A172 (cell line): ENCODE measurements at places on chromosomes 16 and 17. TPM values are rescaled to one million over a fixed set of nuclear protein-coding genes. Genes with fewer than 3 reads are reported as not detected.
A peak's percentile ranks its signal among the peaks of the same experiment; 100 is the strongest.

DNA sequence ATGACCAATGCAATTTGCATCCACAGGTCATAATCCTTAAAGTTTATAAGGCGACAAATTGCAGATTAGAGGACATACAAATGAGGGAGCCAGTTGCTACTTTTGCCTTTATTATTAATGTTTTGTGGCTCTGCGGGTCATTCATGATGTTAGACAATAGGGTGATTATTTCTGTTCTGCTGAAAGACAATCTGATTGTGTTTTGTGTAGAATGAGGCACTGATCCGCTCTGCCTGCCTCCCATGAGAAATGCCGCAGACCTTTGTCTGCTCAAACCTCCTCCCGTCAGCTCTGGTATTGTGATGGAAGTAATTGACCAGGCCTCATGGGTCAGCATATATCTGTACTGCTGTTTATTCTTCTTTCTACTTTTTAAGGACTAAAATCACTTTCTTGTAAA is 224.9 kb downstream of the PRKCA start:
- DNase-seq, result no peak

DNA sequence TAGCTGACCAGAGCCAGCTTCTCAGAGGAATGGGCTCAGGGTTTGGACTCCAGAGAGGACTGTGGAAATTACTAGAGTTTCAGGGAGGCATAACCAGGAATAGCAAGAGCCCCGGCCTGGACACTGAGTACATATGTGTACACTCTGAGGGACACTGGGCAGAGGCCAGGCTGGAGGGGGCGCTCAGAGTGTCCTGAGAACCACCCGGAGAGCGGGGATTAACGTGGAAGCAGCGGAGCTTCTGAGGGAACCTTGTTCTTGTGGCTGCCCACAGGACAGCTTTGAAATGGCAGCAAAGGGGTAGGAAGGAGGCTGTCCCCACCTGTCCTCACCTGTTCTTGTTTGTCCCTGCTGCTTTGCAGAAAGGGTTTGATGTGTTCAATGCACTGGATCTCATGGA is 27.8 kb downstream of the PLCD3 start:
- DNase-seq, result no peak

DNA sequence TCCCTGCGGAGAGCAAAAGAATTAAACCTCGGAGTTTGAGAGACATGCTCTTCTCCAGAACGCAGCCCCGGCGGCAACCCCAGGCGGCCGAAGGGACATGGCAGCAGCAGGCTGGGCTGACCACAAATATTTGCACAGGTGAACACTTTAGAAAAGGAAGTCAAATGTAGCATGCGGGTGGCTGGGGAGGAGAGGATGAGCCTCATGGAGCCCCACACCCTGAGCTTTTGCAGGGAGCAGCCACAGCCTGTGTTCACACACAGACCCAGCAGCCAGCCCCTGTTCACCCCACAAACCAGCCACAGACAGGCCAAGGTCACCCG is 17.8 kb downstream of the HS3ST6 start:
- DNase-seq, result no peak

RUNDC3A gene
- total RNA-seq, result 0.86 TPM in 1 of 2 replicates, not detected in the other

CDRT4 gene
- 0.96 TPM in 1 of 2 replicates, not detected in the other for total RNA-seq

DOC2B gene
- total RNA-seq, result 0.14 TPM in 2 replicates

DNA sequence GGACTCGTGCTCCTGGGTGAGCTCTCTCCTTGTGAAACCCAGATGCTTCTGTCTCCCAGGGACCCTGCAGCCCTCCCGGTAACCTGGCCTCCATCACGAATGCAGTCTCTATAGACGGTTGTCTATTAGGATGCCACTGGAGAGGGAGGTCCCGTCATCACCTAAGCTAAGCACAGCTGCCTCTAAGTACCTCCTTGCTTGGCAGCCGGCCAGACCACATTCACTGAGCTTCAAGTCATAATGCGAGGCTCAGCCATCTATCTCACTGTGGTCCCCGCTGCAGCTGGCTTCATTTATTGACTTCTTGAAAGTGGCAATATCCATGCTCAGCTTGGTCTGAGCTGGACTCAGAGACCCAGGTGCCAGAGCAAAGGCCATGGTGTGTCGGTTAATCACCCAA is 74.5 kb upstream of the HSBP1 start:
- DNase-seq, result no peak

CCDC144A gene
- 4.0 and 4.4 TPM in 2 replicates for total RNA-seq

- peak; percentile 92 for DNase-seq
Measured at GRCh38 chr17:49315551-49316257, 46.3 kb downstream of the ZNF652 start.

GRCh38 chr17:18144855-18145254 is 36.3 kb downstream of the MYO15A start:
- peak; percentile 20 for DNase-seq

DNA sequence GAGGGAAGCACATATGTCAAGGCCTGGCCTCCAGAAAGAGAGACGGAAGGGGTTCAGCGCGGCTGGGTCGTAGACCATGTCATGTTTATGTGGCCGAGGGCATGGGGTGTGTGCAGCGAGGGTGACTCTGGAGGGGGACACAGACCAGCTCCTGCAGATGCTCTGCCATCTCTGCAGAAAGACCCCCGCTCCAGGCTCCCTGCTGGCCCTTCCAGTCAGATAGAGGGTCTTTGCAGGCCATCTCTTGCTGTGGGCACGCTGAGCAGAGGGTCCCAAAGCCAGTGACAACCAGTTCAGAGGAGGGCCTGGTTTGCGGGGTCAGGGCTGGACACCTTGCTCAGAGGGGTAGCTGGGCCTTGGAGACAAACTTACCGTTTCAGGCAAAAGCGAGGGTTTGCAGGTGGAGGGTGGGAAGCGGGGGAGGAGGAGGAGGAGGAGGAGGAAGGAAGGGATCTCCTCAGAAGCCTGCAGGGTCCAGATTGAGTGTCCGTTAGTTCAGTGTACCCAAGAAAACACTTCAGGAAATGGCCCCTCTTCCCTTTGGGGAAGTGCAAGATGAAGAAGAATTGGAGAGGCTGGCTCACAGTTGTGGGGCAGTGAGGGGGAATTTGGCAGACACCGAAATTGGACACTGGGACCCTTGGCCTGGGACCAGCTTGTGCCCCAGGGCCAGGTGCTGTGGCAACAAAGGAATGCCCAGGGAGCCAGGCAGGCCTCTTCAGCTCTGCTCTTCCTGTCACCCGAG is 102.8 kb downstream of the CMIP start:
- DNase-seq, result no peak

SOX9 gene
- total RNA-seq, result 21.5 and 26.1 TPM in 2 replicates

MYH1 gene
- total RNA-seq, result not detected in 2 replicates

GRCh38 chr17:3796110-3796821 is 4.7 kb downstream of the ITGAE start:
- DNase-seq, result no peak

CHMP6 gene
- total RNA-seq, result 14.4 and 15.1 TPM in 2 replicates

- peak; percentile 46 for DNase-seq
Measured at GRCh38 chr16:84729716-84730320, 30.0 kb downstream of the USP10 start.

DNA sequence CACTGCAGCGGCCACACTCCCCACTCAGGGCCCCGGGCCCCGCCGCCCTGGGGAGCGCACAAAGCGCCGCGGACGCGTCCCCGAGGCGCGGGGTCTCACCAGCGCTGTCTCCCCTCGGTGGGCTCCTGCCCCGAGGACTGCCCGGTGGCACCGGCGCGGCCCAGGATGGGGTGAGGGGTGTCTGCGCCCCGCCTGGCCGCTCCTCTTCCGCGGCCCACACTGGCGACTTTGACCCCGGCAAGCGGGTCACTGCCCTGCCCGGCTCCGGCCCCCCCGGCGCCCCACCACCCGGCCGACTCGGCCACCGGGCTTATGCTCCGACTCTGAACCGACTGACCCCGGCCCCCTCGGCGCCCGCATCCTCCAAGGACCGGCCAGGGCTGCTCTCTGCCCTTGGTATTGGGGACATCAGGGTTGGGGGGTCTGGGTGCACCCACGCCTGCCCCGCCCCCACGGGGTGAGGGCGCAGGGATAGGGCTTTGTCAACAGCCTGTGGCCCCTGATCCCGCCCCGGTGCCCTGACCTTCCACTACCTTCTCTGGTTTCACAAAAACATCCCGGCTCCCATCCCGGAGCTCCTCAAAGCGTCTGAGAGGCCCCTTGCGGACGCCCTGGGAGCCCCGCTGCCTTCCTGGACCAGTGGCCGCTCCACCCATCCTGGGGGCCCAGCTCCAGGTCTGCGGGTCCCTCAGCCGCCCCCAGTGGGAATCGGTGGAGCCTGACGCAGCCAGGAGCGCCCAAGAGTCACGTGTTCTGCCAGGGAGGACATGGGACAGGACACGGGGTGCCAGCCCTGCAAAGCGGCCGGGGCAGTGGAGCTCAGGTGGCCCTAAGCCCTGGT is 829 bp downstream of the GCGR start:
- no peak for DNase-seq

TBC1D28 gene
- 0.12 TPM in 1 of 2 replicates, not detected in the other for total RNA-seq

HSD11B2 gene
- 0.93 TPM in 1 of 2 replicates, not detected in the other for total RNA-seq

GRCh38 chr17:47279062-47279801 is 25.6 kb downstream of the ITGB3 start:
- peak; percentile 95 for DNase-seq

C17orf107 gene
- 0.07 and 0.48 TPM in 2 replicates for total RNA-seq

- peak; percentile 61 for DNase-seq
Measured at GRCh38 chr16:57071831-57072582, 20.4 kb upstream of the CPNE2 start.

HOXB8 gene
- total RNA-seq, result 34.8 and 56.0 TPM in 2 replicates

GRCh38 chr16:31819948-31820347 is 53.7 kb upstream of the ZNF267 start:
- DNase-seq, result no peak

- peak; percentile 89 for DNase-seq
Measured at GRCh38 chr16:89909777-89910716, 8.6 kb upstream of the MC1R start.

- peak; percentile 4 for DNase-seq
Measured at GRCh38 chr17:54967621-54968261, 713 bp downstream of the COX11 start.

NOS2 gene
- total RNA-seq, result 0.12 TPM in 1 of 2 replicates, not detected in the other

KRTAP3-1 gene
- total RNA-seq, result not detected in 2 replicates

KRTAP4-3 gene
- not detected in 2 replicates for total RNA-seq

DNA sequence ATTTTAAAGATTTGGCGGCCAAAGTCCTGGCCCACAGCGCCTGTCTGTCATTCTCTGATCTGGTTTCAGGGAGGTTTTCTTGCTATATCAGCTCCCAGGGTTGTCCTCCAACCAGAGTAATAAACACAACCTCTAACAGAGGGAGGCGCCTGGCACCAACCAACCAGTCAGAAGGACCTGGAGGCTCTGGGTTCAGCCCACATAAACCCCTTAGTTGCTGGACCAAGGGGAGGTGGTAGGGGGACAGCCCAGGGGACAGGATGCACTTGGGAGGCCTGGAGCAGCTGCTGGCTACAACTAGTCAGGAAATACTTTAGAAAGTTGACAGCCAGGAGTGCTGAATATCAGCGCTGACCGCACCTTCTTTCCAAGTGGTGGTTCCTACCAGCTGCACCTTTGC is 41.7 kb upstream of the CDRT4 start:
- DNase-seq, result no peak

TNS4 gene
- 0.02 and 0.14 TPM in 2 replicates for total RNA-seq

GRCh38 chr17:69734656-69735055 is 320.2 kb downstream of the MAP2K6 start:
- DNase-seq, result no peak

- DNase-seq, result peak; percentile 90
Measured at GRCh38 chr17:15377616-15378015, 36.2 kb upstream of the TEKT3 start.

GRCh38 chr16:22968931-22969330 is 155.0 kb downstream of the HS3ST2 start:
- no peak for DNase-seq

ELAC2 gene
- total RNA-seq, result 90.1 and 90.6 TPM in 2 replicates

GRCh38 chr16:68399456-68399855 is 48.9 kb downstream of the SMPD3 start:
- peak; percentile 18 for DNase-seq

GRCh38 chr16:67860589-67861398 is 12.1 kb upstream of the EDC4 start:
- peak; percentile 42 for DNase-seq

DNA sequence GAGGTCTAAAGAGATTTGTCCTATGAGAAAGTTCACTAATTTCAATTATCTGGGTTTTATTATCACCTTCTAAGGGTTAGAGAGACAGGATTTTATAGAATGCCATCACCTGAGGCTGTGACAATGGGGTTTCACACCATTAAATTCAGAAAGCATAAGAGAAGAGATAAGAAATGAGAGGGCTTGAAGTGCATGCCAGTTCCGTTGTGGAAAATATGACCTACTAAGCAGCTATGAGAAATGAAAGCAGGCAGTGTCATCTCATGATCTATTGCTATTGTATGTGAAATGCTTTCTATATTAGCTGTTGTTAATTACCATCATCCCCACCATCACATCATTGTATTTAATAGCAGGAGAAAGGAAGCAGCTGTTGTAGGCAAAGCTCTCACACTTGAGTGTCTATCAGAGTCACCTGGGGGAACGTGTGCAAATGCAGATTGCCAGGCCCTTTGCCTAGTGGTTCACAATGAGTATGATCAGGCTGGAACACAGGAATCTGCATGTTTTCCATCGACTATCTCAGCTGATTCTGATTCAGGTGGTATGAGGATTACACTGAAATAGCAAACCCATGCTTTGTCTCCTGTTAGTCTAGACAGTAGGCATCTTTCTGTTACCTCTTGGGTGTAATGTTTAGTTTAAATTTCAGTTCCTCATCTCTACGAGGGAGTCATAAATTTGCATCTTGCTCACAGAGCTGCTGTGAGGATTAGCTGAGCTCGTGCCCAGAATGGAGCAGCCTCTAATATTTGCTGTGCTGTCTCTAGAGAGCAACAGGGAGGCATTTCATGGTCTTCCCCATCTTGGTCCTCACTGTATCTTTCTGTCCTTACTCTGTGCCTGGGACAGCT is 256.4 kb downstream of the CDH13 start:
- DNase-seq, result no peak

DNA sequence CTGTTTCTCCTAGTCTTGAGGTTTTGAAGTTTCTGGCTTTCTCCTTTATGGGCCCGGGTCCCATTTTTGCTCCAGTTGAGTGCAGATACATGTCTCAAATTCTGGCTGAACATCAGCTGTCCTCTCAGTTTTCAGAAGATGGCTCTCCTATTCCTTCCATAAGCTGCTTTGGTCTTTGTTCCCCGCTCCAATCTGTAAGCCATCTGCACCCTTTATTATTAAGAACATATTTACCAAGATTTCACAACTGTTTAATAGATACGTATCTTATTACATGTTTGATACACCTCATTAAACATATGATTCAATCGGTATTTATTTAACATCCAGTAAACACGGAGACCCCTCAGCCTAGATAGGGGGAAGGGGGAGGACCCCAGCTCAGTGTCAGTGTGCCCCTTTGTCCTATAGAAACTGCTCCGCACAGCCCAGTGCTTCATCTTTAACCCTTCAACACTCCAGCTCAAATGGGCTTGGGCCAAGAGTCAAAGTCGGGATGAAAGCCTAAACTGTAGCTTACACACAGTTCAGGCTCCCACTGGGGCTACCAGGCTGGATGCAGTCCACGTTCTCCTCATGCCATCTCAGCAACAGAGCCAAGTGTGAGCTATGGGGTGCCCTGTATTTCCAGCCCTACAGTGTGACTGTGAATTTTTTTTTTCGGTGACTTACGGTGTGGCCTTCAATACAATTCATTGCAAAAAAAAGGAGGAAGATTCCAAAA is 166.0 kb upstream of the ZFHX3 start:
- DNase-seq, result no peak

TERF2IP gene
- total RNA-seq, result 74.8 and 81.3 TPM in 2 replicates

GCGR gene
- not detected in 2 replicates for total RNA-seq
